ENCODE measurements at places on chromosomes 7 and 10.

DNA sequence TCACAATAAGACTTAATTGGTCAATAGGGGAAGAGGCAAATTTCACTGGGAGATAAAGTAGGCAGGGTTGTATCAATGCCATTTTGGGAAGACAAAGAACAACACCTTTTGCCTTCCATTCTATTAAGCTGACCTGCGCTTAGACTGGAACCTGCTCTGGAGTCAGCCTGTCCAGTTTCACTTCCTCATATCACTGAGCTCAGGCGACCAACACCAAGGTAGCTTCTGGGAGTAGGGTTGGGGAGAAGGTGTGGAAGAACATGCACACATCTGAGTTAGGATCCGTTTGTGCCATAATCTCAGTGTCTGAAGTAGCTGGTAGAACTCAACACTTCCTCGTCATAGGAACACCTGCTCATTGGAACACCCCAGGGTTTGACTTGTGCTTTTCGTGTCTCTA is 527.4 kb upstream of the IGFBP3 start:
- DNase-seq = peak; percentile 27

GRCh38 chr7:111089822-111090426 is 1.0 kb upstream of the LRRN3 start:
- peak; percentile 83 for DNase-seq

- no peak for DNase-seq
Observed at GRCh38 chr7:79615466-79615865, 162.0 kb upstream of the MAGI2 start.

- DNase-seq = no peak
Observed at GRCh38 chr10:27959093-27959715, 39.7 kb downstream of the ODAD2 start.

- DNase-seq = no peak
Observed at GRCh38 chr7:91379236-91379635, 115.0 kb downstream of the FZD1 start.

GRCh38 chr10:76257816-76258215 is 826.4 kb downstream of the LRMDA start:
- no peak for DNase-seq

DNA sequence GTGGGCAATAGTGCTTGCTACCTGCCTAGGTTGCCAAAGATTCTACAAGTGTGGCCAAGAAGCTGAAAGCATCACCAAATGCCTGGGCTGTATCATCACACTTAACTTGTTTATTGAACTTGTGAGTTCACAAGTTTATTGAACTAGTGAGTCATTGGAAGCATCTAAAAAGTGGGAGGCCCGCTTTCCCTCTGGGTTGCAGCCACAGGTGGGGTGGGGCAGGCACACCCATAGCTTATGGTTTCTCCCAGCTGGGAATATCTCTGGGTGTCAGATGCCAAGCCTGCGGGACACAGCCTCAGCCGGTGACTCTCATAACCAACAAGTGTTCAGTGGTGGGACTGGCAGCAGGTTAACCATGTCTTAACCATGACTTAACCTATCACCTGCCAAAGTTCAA is 145.9 kb upstream of the FAM13C start:
- no peak for DNase-seq

DNA sequence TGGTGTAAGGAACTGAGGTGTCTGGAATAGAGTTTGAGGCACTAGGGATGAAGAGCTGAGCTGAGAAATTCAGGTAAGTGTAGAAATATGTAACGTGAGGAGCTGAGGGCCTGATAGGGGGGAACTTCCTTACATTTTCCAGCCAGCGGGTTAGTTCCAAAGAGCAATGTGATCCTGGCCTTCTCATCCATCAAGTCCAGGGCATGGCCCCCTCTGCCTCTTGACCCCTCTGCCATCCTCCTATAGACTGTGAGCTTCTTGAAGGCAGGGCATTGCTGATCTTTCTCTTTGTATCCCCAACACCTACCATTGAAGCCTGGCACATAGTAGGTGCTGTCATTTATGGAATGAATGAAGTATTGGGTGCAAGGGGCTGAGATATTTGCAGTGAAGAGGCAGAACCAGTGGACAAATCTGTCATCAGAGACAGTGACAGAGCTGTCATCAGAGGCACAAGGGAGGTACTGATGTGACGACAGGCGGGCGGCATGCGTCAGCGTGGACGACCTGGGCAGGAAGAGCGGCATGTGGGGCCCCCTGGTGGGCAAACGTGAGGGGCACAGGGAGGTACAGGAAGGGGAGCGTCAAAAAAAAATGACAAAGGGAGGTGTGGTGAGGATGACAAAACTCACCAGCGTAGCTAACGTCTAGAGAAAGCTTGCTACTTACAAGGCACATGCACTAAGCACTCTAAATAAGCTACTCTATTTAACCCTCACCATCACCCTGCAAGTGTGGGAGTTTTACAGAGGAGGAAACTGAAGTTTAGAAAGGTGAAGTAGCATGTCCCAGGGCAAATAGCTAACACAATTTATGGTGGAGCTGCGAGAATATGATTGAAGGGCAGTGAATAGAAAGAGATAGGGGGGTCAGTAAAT is 5.2 kb upstream of the CAMK2G start:
- DNase-seq = peak; percentile 86

- no peak for DNase-seq
Observed at GRCh38 chr7:28732071-28732869, 225.9 kb downstream of the TRIL start.

GRCh38 chr7:145957160-145957890 is 159.3 kb upstream of the CNTNAP2 start:
- peak; percentile 52 for DNase-seq

- DNase-seq = no peak
Observed at GRCh38 chr7:114531326-114531725, 116.7 kb downstream of the FOXP2 start.

DNA sequence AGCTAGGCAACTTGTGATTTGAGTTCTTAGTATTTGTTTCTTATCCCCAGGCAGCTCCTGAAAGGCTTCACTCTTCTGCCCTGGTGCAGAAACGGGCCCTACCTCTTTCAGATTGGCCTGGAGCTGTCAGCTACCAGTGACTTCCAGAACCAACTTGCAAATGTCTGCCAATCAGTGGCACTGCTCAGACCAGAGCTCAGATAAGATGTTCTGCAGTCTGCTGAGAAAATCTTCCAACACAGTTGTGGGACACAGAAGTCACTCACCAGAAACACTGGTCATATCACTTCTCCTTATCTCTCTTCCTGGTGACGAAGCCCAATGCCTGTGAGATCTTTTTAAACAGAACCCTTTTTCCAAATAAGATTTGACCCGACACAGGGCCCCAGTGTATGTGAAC is 81.9 kb upstream of the DUSP5 start:
- DNase-seq = peak; percentile 30

GRCh38 chr7:124907490-124907889 is 22.1 kb downstream of the POT1 start:
- DNase-seq = peak; percentile 3

DNA sequence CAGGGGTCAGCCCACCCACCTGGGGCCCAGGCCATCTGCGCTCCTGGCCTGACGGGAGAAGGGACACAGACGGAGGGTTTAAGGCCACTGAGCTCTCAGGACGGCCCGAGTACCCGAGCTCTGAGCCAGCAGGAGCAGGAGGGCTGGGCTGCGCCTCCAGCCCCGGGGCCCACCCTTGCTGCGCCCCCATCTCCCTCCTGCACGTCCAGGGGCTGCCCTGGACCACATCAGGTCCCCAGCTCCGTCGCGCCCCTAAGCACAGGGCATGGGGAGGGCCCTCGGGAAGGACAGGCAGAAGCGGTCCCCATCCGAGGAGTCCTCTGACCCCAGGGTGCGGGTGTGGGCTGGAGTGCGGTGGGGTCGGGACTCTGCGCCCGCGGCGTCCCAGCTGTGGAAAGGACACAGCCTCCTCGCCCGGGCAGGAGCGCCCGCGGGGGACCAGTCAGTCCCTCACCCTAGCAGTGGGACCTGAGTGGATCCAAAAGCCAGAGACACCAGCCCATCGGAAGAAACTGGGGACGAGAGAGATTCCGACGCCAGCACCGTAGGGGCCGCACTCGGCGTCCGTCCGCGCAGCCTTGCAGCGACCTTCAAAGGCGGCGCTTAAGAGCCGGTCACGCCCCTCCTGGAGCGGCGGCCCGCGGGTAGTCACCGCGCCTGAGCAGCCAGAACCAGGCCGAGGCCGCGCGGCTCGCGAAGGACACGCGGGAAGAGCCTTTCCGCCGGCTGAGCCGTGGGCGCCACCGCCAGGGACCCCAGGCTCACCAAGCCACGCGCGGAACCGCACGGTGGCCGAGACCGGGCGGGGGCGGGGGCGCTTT is 15.9 kb downstream of the CAMK2B start:
- peak; percentile 53 for DNase-seq

GRCh38 chr7:158044482-158044823 is 543.2 kb downstream of the PTPRN2 start:
- DNase-seq = no peak

DNA sequence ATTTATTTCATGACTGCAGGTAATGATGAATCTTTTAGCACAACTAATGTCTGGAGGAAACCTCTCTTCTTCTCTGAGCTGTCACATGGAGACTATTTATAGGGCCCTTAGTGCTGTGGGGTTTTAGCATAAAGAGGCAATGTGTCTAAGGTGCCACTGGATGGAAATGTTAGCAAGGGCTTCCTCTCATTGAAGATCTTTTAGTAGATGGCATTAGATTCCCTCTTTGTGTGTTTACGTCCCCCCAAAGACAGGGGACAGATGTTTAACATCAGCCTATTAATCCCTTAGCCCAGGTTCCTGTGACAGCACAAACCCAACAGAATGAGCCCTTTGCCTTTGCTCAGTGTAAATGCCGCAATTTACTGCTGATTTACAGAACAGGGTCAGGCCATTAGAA is 208.6 kb downstream of the SKAP2 start:
- no peak for DNase-seq

DNA sequence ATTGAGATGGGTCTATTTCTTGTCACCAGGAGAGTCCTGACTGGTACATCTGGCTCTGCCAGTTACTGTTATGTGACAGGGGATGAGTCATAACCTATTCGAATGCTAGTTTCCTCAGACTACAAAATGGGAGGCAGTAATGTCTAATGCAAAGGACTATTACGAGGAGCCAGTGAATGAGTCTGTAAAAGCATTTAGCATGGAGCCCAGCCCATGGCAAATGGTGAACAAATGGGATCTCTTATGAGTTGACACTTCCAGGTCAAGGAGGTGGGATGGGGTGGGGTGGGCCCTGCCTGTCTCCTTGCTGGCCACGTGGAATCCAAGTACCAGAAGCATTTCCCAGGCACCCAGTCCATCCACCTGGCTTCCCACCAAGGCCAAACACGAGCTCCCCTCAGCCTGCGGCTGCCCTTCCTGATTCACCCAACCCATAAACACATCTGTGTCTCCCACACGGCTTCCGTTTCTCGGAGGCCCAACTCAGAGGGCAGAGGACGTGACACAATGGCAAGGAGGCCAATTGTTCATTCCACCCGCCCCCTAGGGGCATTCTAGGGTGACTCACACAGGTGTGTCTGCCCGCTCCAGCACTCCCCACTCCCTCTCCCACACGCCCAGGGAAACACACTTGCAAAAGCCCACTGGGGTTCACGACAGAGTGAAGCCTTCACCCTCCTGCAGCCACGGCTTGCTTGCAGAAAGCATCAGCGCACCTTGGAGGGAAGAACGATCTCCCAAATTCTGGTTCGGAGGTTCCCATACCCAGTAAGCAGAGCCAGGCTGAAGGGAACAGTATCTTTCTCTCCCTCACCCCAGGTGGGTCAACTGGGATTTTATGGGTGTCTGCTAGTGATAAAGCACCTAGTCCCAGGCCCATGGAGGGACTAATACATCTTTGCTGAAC is 109.8 kb downstream of the SH3PXD2A start:
- DNase-seq = no peak

DNA sequence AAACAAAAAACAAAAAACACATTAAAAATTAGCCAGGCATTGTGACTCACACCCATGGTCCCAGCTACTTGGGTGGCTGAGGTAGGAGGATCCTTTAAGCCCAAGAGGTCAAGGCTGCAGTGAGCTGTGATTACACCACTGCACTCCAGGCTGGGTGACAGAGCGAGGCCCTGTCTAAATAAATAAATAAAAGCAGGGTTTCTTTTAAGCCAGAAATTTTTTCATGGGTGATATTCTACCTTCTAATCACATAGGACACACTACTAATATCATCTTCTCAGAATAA is 14.2 kb upstream of the SVIL start:
- no peak for DNase-seq
